ENCODE measurements at places on chromosomes 11 and 22.

- DNase-seq = no peak
Measured at GRCh38 chr11:75668451-75669297, at the start of gene MAP6. TSS of gene MAP6 (minus strand) at chr11:75669038. CDS start at chr11:75668369, 669 bp downstream.

DNA sequence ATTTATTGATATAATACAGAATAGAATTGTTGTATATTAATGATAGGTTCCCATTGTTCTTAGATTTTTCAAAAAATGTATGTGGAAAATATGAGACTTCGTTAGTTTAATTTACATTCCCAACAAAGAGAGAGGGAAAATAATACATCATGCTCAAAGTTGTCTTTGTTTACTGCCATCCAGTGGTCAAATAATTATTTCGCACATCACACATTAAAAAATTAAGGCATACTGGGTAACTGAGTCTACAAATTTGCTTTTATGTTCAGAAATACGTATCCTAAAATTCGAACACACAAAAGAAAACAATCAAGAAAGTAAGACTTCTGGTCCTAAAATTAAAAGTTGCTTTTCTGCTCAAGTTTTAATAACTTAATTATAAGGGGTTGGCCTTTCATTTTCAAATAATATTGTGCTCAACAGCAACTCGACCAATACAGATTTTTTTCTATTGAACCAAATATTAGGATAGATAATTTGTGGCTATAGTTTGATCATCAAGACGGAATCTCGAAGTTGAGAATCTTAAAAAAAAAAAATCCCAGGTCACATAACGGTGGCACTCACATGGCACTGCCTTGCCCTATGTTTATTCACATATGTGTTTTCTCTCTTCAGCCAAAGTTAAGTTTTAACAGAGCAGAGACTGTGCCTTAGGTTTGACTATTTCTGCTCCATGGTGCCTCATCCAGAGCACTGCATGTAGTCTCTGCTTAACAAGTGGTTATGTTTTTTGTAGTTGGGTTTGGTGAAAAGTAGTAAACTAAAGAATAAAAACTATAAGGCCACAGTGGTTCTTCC is 12.3 kb downstream of the PDGFD start:
- DNase-seq = no peak

- no peak for DNase-seq
Measured at GRCh38 chr11:114525682-114526081, 34.0 kb downstream of the NXPE1 start.

GRCh38 chr11:2271327-2272227 is 1.2 kb upstream of the ASCL2 start:
- DNase-seq = no peak

GRCh38 chr22:22954656-22955055 is 67.0 kb downstream of the IGLL5 start:
- DNase-seq = no peak

DNA sequence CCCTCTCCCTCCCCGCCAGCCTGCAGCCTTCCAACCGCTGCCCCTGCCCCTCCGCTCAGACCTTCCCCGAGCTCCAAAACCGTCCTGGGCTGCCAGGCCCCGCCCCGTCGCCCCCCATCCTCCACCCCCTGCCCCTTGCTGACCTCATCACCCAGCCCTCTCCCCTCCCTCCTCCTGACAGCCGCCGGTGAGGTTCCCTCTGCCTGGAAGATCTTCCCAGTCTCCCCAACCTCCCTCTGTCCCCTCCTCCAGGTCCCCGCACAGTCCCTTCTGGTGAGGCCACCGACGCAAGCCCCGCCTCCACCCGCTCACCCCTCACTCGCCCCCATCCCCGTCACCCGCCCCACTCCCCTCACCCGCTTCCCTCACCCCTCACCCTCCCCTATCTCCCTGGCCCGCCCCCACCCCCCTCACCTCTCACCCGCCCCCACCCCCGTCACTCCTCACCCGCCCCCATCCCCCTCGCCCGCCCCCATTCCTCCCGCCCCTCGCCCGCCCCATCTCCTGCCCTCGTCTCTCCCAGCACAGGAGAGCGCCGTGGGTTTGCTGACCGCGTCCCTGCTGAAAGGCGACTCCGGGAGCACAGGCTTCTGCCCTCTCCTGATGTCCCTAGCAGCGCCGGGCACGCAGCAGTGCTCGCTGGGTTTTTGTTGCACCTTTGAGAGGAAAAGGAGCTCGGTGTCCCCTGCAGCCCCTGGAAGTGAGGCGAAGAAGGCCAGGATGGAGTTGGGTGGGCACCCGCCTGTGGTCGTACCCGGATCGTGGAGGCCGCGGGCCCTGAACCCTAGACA is 16.4 kb upstream of the UPK3A start:
- DNase-seq = no peak
